ENCODE measurements at places on chromosomes 1 and 21.
A peak's percentile ranks its signal among the peaks of the same experiment; 100 is the strongest.

DNA sequence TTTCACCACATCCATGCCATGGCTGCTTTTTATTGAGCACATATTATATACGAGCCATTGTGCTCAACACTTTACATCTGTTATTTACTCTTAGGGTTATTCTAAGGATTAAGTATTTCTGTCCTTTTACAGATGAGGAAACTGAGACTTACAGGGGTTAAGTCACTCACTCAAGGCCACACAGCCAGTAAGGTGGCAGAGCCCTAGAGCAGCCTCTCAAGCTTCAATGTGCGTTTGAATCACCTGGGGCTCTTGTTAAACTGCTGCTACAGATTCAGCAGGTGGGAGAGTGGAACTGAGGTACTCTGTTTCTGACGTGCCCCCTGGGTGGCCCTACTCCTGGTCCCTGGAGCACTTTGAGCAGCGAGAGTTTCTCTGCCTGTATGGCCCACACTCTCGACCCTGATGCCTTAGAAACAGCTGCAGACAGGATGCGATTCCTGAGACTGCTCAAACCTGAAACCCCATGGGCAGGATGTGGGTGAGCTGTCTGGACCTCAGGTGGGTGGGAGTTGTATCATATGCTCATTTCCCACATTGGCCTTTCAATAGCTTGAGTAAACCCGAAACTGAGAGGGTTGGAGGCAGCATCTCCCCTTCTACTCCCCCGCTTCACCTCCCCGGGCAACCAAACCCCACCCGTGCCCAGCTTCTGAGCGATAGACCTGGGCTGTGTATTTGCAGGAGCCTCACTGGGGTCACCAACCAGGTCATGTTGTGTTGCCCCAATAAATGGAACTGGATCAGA, 59.3 kb downstream of the MAN1C1 start:
- peak; percentile 70 for DNase-seq

DNA sequence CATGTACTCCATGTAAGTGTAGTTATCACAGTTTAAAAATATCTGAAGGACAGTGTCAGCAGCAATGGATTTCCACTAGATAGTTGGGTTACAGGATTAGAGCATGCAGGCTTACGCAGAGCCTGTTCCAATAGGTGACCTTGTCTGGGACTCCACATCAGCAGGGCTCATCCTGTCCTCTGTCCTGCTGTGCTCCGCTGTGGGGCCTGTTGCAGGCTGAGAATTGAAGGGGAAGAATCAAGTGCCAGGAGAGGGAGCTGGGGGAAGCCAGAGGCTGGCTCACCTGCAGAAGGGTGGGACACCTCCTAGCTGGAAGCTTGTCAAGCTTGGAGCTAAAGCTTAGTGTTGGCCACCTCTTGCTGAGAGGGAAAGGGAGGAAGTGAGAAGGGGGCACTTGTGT, 62.8 kb downstream of the XCL2 start:
- DNase-seq = no peak

DNA sequence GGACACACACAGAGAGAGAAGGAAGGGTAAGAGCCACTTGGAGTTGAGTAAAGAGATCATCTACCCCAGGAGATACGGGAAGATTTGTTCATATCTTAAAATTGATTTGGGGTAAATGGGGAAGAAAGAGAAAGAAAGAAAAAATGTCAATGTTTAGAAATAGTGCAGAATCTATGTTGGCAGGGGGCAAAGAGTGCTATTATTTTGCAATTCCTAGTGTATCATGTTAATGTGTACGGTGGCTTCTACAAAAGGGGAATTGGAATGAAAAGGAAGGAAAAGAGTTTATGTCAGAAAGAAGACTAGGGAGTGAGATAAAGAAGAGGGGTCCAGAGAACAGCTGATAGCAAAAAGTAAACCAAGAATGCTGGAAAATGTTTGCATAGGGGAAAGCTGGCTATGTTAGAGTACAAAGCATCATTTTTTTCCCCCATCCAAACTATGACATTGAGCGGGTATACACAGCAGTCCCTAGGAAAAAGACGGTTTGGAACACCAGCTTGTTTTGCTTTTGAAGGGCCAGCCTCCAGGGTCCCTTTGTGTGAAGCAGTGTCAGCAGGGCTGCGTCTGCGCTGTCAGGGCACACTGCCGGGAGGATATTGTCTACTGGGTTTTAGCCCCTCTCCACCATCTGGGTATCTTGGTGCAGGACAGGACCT, 10.8 kb downstream of the LRRC8D start:
- DNase-seq = no peak

DNA sequence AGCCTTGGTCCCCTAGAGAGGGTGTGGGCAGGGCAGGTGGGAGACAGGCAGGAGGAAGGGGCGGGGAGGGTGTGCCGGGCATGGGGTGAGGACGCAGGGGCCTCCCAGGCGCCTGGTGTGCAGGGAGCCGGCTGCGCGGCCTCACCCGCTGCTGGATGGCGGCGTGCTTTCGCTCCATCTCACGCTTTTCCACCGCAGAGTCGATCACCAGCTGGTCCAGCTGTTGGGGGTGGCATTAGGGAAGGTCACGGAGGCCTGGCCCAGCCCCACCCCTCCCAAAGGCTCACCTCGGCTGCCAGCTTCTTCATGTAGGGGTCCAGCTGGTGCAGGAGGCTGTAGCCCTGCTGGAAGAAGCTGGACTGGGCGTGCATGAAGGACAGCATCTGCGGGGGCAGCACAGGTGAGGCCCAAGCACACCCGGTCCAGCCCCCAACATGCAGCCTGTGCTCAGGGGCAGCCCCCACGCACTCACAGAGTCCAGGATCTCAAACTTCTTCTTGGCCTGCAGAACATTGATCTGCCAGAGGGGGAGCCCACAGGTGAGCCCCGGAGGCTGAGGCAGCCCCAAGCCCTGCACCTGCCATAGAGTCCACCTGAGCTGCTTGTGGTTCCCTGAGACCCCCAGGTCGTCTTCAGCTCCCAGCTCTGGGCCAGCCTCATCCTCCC, 7.9 kb downstream of the ACAP3 start:
- DNase-seq = no peak

DNA sequence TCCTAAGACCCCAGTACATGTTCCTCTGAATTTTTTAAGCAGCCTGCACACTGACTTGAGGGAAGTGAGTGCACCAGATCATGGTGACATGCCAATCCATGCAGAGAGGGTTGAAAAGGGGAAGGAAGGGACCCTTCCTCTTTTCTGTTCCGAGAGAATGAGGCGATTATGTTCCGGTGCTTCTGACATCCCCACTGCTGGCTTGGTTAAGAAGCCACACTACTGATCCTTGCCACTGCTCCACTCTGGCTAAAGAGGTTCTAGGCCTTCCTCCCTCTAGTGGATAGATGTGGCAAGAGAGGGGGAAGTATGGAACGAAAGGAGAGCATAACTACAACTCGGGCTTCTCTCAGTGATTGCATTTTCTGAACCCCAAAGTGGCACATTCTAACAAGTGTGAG, 1.8 kb upstream of the CYB5R1 start:
- no peak for DNase-seq

- DNase-seq = no peak
Observed at GRCh38 chr1:202642619-202643291, 67.5 kb downstream of the SYT2 start.

DNA sequence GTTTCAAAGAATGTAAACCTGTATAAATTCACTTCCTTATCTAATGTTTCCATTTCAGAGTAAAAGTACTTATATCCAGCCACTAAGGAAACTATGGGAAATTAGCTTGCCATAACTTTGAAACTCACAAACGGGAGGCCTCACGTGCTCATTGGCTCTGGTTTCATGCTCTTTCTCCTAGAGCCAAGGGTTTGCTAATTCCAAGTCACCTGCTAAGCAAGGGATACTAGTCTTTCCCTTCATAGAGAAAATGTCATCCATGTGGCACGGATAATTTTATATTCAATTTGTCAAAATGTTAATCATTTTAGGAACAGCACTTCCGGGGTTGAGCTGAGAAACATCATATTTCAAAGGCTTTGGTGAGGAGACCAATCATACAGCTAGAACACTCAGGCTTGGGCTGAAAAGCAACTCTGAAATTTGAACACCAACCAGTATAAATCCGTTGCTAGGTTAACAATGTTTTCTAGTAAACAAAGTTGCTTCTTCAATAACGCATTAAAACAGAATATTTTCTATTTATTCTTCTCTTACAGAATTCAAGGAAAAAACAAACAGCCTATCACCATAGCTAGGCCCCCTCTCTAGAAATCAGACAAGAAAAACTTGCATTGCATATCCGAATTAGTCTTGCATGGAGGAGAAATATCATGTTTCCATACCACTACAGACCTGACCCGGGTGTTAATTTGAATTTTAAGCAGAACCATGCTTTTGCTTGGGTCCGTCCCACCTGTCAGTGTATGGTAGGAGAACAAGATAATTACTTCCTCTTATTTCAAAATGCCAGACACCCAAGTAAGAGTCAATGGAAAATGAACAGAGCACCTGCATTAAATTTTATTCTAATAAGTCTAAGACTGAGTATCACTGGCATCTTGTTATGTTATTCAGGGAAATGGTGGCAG, 196.1 kb upstream of the ESRRG start:
- DNase-seq = no peak

- no peak for DNase-seq
Observed at GRCh38 chr1:17776426-17776825, 21.3 kb downstream of the ACTL8 start.

- DNase-seq = no peak
Observed at GRCh38 chr1:179322557-179322956, 29.0 kb downstream of the SOAT1 start.

GRCh38 chr1:93842750-93843500, 36.1 kb downstream of the DNTTIP2 start:
- no peak for DNase-seq

DNA sequence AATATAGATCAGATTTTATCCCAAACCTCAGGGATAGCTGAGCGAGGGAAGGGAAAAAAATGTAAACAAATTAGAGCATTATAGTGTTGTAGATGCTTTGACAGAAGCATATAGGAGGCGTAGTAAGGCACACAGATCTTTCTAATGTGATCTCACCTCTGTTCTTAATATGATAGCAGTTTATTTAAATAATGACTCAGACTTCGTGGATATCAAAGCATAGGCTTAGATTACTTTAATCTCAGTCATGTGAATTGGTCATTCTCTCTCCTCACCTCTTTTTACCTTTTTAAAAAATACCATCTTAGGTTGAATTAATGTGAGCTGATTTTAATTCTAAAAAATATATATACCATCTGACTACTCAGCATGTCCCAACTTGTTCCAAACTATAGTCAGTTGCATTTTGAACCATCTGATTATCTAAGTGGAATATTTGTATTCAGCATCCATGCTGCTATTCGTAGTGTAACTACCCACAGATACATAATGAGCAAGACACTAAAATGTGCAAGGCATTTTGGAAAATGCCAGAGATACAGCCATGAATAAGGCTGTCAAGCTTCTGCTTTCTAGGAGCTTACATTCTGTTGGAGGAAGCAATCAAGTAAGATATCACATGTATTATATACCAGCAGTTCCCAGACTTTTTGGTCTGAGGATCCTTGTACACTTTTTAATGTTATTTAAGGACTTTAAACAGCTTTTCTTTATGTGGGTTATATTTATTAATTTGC, 76.7 kb downstream of the OSBPL9 start:
- DNase-seq = no peak

- DNase-seq = no peak
Observed at GRCh38 chr1:152061952-152062351, 25.1 kb upstream of the S100A11 start.

GRCh38 chr1:192407206-192407605, 90.4 kb downstream of the RGS21 start:
- DNase-seq = no peak

GRCh38 chr1:182616130-182617013, 12.2 kb upstream of the RGS16 start:
- DNase-seq = peak; percentile 89

GRCh38 chr1:219763321-219763720, 150.4 kb upstream of the ZC3H11B start:
- no peak for DNase-seq

DNA sequence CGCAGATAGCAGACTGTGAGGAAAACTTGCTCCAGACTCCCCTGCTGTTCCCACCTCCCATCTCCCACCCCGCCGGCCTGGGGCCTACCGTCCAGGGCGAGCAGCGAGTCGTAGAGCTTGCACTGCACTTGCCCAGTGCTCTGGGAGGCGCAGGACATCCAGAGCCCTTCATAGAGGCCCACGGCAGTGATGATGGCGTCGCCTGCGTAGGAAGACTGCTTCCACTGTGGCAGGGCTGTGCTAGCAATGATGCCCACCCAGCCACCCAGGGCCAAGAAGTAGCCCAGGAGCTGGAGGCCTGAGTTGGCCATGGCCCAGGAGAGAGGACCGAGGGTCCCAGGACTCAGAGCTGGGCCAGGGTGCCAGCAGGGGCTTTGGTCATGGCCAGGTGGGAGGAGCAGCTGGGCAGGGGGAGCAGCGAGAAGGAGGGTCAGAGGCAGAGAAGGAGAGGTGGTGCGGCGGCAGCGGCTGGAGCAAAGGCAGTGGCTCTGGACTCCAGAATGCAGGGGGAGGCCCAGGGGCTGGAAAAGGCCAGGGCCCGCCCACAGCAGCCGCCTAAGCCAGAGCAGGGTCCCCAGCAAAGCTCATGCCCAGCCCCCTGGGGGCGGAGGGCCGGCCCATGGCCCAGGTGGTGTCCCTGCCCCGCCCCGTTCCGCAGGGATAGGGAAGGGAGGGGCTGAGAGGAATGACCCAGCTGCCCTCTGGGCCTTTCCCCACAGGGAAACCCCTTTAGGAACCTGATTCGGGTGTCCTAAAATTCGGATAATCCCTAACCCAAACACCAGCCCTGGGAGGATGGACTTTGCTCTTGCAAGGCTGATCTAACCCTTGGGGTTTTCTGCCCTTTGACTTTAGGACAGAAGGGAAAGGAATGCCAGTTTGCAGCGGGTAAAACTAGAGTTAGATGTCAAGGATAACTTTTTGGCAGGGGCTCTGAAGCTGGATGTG, at the start of gene CLDN19:
Gene CLDN19, minus strand, starts transcription at position 484 of the 948 bp plus-strand sequence. Its CDS starts 173 bp downstream, at position 311.
- no peak for DNase-seq

DNA sequence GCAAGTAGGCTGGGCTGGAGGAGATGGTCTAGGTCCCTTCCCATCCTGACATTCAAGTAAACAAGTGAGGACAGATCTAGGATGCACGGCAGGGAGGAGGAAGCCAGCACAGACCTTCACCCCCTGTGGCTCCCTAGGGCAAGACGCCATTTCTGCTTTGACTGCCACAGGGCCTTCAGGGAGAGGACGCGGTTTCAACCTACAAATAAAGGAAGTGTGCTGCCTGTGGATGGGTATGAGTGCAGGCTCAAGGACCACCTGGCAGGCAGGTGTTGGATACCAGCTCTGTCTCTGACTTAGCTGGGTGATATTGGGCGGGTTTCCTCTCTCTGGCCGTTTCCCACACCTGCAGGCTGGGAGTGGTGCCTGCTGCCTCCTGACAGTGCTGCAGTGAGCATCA, 16.2 kb downstream of the SLC2A1 start:
- DNase-seq = no peak

DNA sequence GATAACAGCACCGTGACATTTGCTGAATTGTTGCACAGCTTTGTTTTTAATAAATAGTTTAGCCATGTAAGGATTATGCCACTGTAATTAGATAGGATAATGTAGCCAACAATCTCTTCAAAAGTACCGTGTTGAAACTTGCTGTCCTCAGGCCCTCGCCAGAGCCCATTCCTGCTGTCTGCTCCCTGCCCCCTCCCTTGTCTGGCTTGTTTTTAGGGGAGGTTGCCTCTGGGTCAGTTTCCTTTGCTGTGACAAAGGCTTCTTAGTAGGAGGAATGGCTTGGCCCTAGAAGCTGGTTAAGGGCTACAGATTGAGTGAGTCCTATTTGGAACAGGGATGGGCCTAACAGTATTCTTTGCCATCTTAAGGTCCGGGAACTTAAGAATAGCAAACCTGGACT, 107.9 kb downstream of the LMO4 start:
- no peak for DNase-seq

GRCh38 chr1:118481126-118481525, 296.1 kb upstream of the SPAG17 start:
- no peak for DNase-seq

Measured in effector memory CD8-positive, alpha-beta T cell (primary cell).